Left lung (tissue), 14 donors: ENCODE measurements at places on chromosomes 11 and 22. TPM values are rescaled to one million over a fixed set of nuclear protein-coding genes. Genes with fewer than 3 reads are reported as not detected.

ARHGEF17 gene
- 86.3 TPM for polyA plus RNA-seq

MUC5B gene
- polyA plus RNA-seq = 0.29 TPM

NOX4 gene
- 3.6 TPM for polyA plus RNA-seq

ZP1 gene
- not detected for polyA plus RNA-seq

SMIM35 gene
- polyA plus RNA-seq = 0.84 TPM

C22orf31 gene
- polyA plus RNA-seq = 1.6 TPM

CFAP300 gene
- 8.7 TPM for polyA plus RNA-seq
